Activated CD8-positive, alpha-beta memory T cell treated with anti-CD3 and anti-CD28 coated beads for 4 hours (primary cell): ENCODE measurements at places on chromosomes 11 and 22.

GRCh38 chr11:11531131-11531908 is 90.5 kb downstream of the GALNT18 start:
- no peak for DNase-seq

DNA sequence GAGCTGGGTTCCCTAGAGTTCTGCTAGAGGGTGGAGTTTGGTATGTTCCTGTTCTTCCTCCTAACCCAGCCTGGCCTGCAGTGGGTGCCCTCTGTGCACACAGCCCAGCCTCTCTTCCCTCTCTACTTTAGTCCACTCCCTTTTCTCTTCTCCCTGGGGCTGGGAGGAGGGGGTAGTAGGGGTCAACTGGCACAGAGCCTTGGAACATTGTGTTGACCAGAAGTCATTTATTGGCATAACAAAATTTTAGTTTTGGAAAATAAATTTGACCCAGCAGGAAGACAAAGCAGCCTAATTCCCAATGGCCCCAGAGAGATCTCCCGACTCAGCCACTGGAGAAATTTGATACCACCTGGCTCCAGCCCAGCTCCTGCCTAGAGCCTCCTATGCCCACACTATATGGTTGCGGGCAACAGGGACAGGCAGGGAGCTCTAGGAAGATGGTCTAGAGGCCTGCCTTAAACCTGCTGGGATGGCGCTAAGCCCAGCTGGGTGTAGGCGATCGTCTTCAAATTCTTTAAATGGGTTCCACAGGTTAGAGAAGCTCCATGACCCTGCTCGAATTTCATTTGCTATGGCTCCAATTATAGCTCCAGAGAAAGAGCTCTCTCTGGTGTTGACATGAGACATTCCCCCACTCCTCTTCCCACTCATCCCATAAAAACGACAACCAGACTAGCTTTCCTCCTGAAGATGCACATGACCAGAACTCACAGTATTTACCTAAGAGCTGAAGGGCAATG is 9.9 kb downstream of the PCSK7 start:
- DNase-seq, result no peak

GRCh38 chr11:17207317-17208256 is at the start of gene PIK3C2A:
TSS of gene PIK3C2A (minus strand) at chr11:17207986. CDS start at chr11:17169741, 38,245 bp downstream.
- peak; percentile 89 for DNase-seq

- DNase-seq, result no peak
Observed at GRCh38 chr11:16783321-16783801, 44.9 kb downstream of the C11orf58 start.

DNA sequence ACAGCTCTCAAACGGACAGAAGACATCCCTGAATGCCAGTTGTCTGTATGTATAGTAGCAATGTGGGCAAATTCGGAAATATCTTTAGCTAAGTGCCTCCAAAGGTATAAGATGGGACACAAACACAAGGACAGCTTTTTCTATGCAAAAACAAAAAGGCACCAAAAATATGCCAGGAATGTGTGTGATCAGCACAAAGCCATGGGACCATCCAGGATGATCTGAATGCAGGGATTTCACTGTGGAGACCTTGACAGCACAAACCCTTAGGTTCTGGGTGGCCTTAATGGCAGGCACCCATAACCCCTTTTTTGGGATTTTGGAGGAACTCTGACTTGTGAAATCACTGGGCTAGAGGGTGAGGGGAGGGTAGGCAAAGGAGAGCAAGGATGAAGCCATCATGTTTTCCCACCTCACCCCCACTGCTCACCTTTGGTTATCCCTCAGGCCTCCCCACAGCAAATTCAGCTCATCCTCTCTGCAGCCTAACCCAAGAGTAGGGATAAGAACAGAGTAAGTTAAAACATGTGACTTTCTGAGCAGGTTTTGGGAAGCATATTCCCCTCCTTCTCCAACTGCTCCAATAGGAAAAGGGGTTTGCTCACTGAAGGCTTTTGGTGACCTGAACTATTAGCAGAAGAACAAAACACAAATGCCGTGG is 154.6 kb downstream of the SNX19 start:
- DNase-seq, result no peak

DNA sequence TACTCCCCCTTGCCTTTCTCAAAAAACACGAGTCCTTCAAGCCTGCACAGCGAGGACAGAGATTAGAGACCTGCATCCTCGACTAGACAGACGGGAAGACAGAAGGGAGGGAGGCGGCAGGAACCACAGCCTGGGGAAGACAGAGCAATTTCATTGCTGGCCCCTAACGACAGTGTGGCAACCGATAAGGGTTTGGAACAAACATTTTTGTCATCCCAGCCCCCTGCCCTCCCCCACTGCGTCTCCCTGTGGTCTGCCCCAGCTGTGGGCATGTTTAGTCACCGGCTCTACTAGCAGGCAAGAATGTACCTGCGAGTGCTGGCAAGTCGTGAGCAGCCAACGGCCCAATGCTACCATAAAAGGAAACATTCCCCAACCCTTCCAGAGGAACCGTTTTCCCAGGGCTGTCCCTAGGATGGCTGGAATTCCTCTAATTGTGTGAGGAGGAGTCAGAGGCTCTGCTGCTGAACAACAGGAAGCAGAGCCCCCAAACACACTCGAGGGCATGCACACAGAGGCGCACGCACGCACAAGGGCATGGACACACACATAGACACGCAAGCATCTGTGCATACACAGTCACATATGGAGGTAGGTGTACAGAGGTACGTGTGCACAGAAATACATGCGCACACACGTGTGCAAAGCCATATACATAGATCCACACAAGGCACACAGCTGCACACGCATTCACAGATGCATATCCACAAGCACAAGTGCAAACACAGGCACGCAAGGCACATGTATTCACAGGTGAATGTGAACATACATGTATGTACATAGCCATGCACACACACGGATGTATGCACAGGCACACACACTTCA is 58.3 kb downstream of the MYH9 start:
- DNase-seq, result peak; percentile 73

DNA sequence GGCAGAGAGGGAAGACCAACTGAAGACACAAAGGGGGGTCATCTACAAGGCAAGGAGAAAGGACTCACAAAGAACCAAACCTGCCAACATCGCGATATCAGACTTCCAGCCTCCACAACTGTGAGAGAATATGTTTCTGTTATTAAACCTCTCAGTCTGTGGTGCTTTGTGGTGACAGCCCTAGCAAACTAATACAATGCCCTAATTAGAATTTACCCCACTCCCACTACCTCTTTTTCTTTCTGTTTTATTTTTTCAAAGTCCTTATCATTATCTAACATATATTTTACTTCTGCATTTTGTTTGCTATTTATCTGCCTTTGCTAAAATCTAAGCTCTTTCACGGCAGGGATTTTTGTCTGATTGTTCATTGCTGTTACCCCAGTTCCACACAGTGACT is 2.5 kb upstream of the OR52D1 start:
- no peak for DNase-seq

DNA sequence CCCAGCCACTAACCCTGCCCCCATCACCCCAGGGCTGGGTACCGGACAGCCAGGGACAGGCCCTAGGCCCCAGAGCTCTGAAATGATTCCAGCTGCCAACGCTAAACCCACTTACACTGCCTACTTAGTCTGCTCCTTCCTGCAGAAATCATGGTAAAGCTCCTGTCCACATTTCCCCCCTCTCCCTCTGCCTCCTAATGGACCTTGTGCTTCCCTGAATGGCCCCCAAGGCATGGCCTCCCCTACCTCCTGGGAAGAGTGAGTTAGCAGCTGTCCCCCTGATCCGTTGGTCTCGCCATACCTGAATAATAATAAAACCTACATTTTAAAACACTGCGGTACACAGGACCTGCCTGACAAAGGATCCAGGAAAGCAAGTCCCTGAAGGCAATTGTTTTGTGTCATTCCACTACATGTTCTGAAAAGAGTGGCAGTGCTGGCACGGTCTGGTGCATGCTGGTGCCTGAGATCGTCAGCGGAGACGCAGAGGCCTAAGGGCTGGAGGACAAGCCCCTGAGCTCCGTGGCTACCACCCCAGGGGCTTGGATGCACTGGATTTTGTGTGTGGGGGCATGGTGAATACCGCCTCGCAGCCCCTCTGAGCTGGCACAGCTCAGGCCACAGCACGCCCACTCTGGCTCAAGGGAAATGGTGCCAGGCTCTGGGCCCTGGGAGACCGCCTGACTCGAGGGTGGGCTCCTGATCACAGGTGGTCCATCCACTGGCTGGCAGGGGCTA is 186.3 kb downstream of the CTTN start:
- no peak for DNase-seq

GRCh38 chr22:35660291-35661127 is 12.3 kb downstream of the APOL6 start:
- DNase-seq, result peak; percentile 43

DNA sequence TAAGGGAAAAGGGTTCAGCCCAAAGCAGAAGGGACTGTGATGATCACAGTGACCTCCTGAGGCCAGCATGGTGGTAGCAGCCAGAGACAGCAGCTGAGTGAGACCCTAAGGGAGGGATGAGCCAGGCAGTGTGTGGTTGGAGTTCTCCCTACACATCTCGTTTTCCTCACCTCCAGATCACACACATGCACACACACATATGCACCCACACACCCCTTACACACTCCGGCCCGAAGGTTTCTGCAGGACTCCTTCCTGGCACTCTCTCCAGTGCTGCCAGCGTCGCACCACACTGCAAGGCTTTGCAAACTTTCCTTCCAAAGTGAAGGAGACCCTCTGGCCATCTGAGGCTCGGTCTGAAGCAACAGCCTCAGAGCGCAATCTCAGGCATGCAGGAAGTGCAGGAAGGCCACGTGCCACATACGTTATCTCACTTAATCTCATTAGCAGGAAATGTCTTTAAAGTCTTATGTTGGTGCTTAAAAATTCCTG is 26.9 kb upstream of the TP53I11 start:
- DNase-seq, result no peak

- DNase-seq, result no peak
Observed at GRCh38 chr11:96185220-96185768, 157.7 kb downstream of the MAML2 start.

- no peak for DNase-seq
Observed at GRCh38 chr11:63682066-63683021, 1.0 kb downstream of the RTN3 start.

GRCh38 chr11:111627591-111627990 is 25.3 kb downstream of the SIK2 start:
- DNase-seq, result no peak

DNA sequence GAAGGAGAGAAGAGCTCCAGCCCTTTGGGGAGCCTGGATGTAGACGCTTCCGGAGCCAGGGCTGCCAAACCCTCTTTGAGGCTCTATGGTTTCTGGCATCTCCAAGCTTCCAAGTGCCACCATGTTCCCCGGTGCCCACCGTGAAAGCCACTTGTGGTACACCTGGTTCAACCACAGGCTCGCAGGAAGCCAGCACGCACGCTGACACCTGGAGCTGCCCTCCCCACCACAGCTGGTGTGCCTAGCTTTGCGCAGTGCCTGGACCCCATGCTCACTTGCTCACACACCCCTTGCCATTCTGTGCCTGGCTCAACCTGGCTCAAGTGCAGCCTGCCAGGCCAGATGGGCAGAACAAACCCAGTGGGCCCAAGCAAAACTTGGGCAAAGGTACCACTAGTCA is 831.4 kb downstream of the DLG2 start:
- DNase-seq, result no peak

DNA sequence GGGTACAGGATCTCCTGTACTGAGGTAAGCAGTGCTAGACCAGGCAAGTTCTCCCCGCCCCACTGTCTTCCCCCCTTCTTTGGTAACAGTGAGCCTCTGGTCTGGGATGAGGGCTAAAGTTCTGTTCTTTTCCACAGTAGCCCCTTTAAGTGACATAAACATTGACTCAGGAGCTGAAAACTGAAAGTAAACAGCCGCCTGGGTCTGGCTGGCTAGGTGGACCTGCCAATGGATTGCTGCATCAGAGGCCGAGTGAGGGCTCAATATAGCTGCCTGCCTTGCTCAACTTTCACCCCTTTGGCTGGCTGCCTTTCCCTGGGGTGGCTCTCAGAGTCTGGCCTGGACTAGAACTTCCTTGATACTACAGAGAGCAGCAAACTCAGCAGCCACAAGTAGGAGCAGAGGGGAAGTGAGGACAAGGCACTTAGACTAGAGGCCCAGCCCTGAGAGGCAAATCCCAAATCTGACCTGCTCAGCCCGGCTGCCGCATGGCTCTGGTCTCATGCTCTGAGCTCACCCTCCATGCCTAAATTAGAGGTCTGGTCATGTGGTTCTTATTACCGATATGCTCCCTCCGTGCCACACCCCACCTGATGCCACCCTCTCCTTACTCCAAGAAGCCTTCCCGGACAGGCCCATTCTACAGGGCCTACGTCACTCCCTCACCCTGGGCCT is 9.6 kb upstream of the UCP3 start:
- no peak for DNase-seq

DNA sequence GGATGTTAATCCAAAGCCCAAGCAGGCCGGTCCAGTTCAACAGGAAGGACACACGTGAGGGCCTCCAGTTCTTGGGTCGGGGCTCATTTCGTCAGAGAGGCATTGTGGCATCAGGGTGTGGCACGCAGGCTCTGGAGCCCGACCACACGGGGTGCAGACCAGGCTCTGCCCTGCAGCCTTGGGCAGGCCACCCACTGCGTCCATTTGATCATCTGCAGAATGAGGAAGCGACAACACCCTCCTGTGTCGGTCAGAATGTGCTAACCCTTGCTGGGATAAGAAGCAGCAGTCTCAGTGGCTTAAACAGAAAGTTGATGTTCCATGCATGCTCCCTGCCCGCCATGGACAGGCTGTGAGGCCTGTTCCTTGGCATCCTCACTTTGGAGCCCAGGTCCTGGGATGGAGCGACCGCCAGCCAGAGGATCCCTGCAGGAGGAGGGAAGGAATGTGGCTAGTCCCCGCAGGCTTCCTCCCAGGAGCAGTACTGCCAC is 10.8 kb downstream of the RIBC2 start:
- no peak for DNase-seq

- no peak for DNase-seq
Observed at GRCh38 chr11:74278721-74279161, 32.7 kb downstream of the P4HA3 start.

- no peak for DNase-seq
Observed at GRCh38 chr11:78138291-78138690, 1.1 kb downstream of the ALG8 start.

GRCh38 chr11:109077291-109077920 is 344.6 kb upstream of the C11orf87 start:
- no peak for DNase-seq

DNA sequence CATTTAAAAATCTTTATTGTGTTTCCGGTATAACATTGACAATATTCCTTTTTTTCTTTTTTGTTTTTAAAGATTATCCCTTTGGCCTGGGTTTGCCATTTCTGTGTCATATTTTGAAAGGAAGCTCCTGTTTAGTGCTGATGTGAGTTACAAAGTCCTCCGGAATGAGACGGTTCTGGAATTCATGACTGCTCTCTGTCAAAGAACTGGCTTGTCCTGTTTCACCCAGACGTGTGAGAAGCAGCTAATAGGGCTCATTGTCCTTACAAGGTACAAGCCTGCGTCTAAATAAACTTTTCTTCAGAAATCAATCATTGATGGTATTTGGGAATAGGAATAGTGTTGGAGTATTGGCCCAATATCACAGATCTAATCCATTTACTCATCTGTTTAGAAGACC is 19.8 kb downstream of the PIWIL4 start:
- DNase-seq, result no peak

- DNase-seq, result no peak
Observed at GRCh38 chr11:125084761-125085231, 21.7 kb downstream of the SLC37A2 start.
